Forelimb muscle (tissue), 1 donor: ENCODE measurements at places on chromosomes 5 and 9. TPM values are rescaled to one million over a fixed set of nuclear protein-coding genes. Genes with fewer than 3 reads are reported as not detected.

GARIN3 gene
- polyA plus RNA-seq, result not detected

TRAF2 gene
- 11.0 TPM for polyA plus RNA-seq

RGMB gene
- 46.0 TPM for polyA plus RNA-seq

IFNB1 gene
- polyA plus RNA-seq, result not detected

IL6ST gene
- 59.1 TPM for polyA plus RNA-seq

PNPLA7 gene
- polyA plus RNA-seq, result 3.6 TPM

SSBP2 gene
- polyA plus RNA-seq, result 64.3 TPM

DNA sequence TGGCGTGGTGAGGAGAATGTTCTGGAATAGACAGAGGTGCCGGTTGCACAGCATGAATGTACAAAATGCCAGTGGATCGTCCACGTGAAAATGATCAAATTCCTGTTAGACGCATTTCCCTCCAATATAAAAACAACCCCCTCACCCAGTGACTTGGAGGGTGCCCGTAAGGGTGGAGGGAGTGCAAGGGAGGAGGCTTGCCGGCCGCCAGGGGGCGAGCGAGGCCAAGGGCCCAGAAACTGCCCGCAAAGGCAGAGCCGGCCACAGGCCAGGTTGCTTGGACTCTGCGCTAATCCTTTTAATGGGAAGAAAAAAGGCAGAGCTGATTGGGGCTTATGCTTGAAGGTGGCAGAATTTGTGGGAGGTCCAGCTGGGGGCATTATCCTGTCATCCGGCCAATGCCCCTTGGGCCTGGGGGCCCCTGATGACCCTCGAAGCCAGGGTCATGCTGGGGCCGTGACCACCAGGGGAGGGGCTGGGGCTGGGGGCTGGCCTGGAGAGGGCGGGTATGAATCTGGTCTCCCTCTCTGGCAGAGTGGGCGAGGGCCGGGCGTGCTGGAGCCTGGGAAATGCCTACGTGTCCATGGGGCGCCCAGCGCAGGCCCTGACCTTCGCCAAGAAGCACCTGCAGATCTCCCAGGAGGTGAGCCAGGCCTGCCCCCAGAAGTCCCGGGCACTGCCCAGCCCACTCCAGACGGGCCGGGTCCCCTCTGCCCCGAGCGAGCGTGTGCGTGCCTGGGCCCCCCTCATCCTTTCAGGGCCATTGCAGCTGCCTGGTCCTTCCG is 12.0 kb downstream of the GPSM1 start:
- no peak for DNase-seq

GRCh38 chr5:58241389-58241788 is 218.5 kb downstream of the PLK2 start:
- DNase-seq, result no peak

- DNase-seq, result no peak
These were observed 255.2 kb upstream of the TNC start for GRCh38 chr9:115373000-115373709.

DNA sequence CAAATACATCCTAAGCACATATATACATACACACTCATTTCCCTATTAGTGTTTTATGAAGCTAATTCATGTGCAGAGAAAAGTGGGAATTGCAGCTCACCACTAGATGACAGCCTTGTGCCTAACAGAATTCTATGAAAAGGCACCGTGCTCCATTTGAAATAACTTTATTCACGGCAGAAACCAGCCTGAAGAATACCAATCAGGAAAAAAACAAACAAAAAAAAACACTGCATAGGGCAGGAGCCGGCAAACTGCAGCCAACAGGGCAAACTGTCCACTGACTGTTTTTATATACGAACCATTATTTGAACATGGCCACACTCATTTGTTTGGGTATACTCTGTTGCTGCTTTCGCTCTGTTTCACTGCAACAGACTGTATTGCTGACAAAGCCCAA is 33.6 kb downstream of the ERMP1 start:
- DNase-seq, result peak; percentile 16

DNA sequence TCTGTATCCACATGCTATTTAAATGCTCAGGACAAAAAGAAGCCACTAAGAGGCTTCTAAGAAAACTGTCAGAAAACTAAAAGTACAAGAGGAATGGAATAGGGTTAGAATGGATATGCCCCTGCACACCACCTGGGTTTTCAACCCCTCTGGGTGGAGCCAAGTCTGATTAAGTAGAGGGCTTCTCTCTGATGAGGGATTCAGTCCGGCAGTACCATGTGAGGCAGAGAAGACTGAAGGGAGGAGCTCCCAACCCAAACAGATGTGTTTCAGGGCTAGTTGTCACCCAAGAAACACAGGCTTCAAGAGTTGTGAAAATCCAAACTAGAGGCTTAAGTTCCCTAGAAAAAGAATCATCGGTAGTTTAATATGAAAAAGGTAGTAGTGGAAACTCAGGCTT is 12.5 kb downstream of the NREP start:
- no peak for DNase-seq

DNA sequence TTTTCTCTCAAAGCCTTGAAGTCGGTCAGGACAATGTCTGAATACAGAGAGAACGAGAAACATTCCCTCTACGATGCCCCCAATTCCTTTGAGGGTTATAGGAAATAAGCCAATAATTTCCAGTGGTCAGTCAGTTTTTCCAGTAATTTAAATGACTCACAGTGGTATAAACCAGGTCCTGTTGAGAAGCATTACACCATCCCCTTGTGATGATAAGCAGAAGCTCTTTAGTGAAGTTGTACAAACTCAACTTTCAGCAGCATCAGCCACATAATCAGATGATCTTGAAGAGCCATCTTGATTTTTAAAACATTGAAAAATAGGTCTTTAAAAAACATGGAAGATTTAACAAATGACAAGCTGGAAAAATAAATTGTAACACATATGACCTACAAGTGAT is 173.9 kb upstream of the ZNF462 start:
- DNase-seq, result no peak

DNA sequence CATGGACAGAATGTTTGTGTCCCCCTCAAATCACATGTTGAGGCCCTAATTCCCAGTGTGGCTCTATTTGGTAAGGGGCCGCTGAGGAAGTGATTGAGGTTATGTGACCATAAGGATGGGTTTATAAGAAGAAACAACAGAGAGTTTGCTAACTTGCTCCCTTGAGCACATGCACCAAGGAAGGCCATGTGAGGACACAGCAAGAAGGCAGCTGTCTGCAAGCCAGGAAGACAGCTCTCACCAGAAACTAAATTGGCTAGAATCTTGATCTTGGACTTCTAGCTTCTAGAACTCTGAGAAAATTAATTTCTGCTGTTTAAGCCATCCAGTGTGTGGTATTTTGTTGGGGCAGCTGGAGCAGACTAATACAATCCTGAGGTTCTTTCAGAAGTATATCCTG is 35.2 kb upstream of the CDC42SE2 start:
- DNase-seq, result no peak

- no peak for DNase-seq
These were observed 6.2 kb downstream of the CD180 start for GRCh38 chr5:67190410-67190809.

- DNase-seq, result no peak
These were observed 321.9 kb downstream of the EBF1 start for GRCh38 chr5:158777647-158778350.

GRCh38 chr9:13911473-13911872 is 402.5 kb downstream of the NFIB start:
- no peak for DNase-seq

DNA sequence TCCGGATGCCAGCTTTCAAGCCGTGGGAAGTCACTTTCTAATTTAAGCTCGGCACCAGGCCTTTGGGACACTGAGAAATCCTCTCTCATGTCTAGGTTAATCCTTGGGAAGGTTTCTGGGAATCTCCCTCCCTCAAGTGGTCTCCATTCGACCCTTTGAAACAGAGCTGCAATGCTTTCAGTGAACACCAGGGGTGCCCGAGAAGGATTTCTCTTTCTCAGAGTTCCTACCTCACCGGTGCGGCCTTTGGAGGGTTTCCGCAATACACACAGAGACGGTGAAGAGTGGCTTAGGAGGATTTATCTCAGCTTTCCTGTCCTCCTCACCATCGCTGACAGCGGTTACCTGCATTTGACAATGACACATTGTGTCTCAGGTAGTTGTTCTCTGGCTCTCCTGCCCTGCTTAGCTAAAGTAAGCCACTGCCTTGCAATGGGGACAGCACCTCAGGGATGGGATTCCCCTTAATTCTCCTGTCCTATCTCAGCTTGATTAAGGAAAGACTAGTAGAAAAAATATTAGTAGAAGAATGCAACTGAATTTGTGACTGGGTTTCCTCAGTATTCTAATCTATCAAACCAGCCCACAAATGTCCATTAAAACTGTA is 180.6 kb downstream of the GABRG2 start:
- DNase-seq, result no peak

- no peak for DNase-seq
These were observed 29.2 kb upstream of the IL31RA start for GRCh38 chr5:55821731-55822512.

DNA sequence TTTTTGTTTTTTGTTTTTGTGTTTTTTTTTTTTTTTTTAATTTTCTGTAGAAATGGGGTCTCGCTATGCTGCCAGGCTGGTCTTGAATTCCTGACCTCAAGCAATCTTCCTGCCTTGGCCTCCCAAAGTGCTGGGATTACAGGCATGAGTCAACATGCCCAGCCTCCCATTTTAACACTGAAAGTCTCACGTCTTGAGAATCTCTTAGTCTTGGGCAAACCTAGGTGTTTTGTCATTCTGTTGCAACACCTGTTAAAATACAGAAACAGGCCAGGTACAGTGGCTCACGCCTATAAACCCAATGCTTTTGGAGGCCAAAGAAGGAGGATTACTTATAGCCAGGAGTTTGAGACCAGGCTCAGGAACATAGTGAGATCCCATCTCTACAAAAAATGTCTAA is 599.0 kb downstream of the TLR4 start:
- DNase-seq, result no peak

- DNase-seq, result no peak
These were observed at the start of gene PCDHGA3 for GRCh38 chr5:141343242-141343952. TSS of gene PCDHGA3 (plus strand) at chr5:141343829. CDS start at chr5:141344034, 205 bp downstream.

- no peak for DNase-seq
These were observed 11.6 kb downstream of the NIPSNAP3B start for GRCh38 chr9:104775574-104775936.

DNA sequence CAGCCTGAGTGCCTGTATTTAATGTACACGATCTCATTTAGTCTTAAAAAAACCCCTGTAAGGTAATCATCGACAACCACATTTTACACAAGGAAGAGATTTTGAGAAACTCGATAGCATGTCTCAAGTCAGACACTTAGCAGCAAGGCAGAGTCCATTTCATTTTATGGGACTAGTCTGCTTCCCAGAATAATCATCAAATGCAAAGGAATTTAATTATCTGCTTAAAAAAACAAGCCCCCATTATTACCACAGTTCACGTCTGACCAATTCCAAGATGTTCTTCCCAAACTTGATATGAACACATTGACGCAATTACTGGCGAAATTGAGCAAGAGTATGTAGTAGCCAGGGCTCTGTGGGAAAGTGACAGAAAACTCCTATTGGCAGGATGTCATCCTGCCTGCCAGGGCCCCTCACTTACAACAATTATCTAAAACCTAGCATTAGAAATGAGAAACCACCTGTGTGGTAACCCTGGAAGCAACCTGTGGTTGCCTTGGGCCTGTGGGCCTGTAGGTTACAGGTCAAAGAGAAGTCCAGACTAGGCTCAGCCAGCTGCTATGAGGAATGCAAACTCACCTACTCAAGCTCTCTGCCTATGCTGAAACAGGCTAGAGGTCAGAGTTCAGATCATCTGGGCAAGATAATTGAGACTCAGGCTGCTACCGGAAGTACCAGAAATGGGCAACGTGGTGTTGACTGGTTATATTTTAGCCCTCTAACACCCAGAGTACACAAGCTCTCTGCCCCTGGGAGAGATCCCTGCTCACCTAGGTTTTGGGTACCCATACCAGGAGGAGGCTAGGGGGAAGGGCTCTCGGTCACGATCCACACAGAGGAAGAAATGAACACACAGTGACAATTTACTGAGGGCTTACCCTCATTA is 1.6 kb downstream of the B4GALT1 start:
- DNase-seq, result no peak

DNA sequence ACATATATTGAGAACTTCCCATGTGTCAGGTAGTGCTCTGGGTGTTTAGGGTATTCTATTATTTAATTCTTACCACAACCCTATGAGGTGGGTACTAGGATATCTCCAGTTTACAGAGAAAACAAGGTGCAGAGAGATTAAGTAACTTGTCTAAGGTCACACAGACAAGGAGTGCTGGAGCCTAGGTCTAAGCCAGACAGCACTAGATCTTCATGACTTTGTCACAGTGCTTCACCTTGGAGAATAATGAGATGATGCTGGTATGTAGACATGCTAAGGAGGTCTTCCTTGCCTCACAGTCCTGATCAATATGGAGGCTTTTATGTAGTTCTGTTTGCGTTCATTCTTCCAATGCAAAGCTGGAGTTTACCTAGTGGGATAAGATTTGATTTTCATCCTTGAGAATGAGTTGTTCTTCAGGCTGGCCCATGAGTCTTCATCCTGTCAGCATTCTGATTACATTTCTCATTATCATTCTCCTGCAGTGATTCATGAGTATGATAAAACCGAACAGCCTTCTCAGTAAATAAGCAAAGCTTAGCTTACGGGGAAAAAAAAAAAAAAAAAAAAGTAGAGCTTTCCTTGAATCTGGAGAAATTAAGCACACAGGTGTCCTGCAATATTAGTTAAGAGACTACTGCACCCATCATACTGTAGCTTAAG is 176.3 kb downstream of the C9orf152 start:
- DNase-seq, result no peak

DNA sequence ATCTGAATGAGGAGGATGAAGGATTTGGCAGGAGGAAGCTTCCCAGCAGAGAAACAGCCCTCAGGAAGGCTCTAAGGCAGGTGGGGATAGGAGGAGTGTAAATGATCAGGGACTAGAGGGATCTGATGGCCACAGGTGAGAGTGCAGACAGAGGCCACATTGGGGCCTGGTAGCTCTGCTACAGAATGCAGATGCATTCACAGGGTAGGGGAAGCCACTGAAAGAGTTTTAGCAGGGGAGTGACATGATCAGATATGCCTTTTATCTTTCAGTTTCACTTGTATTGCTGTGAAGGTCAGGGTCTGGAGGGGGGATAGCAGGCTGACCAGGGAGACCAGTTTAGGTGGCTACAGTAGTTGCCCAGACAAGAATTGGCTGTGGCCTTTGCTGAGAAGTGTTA is 3.0 kb downstream of the TXNDC15 start:
- no peak for DNase-seq

- DNase-seq, result no peak
These were observed 15.9 kb downstream of the LOX start for GRCh38 chr5:122062205-122062604.

GRCh38 chr5:58268268-58268667 is 191.6 kb downstream of the PLK2 start:
- no peak for DNase-seq
